ENCODE measurements at places on chromosomes 4 and X. TPM values are rescaled to one million over a fixed set of nuclear protein-coding genes. Genes with fewer than 3 reads are reported as not detected.

Gene GNRHR
- not detected for total RNA-seq

Gene STBD1
- total RNA-seq: 0.33 TPM

Gene FRG1
- total RNA-seq: 89.6 TPM

Gene CLGN
- 4.2 TPM for total RNA-seq

Gene KLF8
- total RNA-seq: 0.71 TPM

Gene MAGED4B
- total RNA-seq: 5.4 TPM

Gene C4orf50
- 0.66 TPM for total RNA-seq

Gene ZDHHC15
- 0.90 TPM for total RNA-seq

Gene CSN1S1
- total RNA-seq: 1.2 TPM

Gene PDLIM3
- total RNA-seq: 8.6 TPM

Gene PFKFB1
- 0.19 TPM for total RNA-seq

Gene CSAG1
- 0.24 TPM for total RNA-seq

Gene GLRA3
- 0.05 TPM for total RNA-seq

Gene KCNIP4
- total RNA-seq: not detected

Gene TLR3
- total RNA-seq: 2.6 TPM

Gene NHS
- 1.7 TPM for total RNA-seq

Gene BEND4
- 1.6 TPM for total RNA-seq

Gene SPANXN4
- not detected for total RNA-seq

Gene CENPVL3
- 0.14 TPM for total RNA-seq

Gene PRRG1
- total RNA-seq: 1.3 TPM

Gene TMPRSS11E
- total RNA-seq: 0.71 TPM

Gene TCEAL6
- total RNA-seq: not detected

Gene RADX
- 1.2 TPM for total RNA-seq

Gene CLIC2
- 17.5 TPM for total RNA-seq

Gene IL13RA2
- total RNA-seq: 1.7 TPM

Gene ASMT
- 0.05 TPM for total RNA-seq

Gene LRRC66
- 0.09 TPM for total RNA-seq

Gene ARHGEF9
- 14.5 TPM for total RNA-seq
